ENCODE measurements at places on chromosomes 11 and 22. TPM values are rescaled to one million over a fixed set of nuclear protein-coding genes. Genes with fewer than 3 reads are reported as not detected.

SPI1 gene
- polyA plus RNA-seq, result not detected

SAA2 gene
- polyA plus RNA-seq, result 1.2 TPM

OR51I1 gene
- not detected for polyA plus RNA-seq

P2RY6 gene
- 0.09 TPM for polyA plus RNA-seq

MS4A4A gene
- not detected for polyA plus RNA-seq

GRCh38 chr22:24230911-24231656, 13.8 kb downstream of the GGT5 start:
- DNase-seq, result no peak

- no peak for DNase-seq
Measured at GRCh38 chr22:32760815-32761214, 40.7 kb upstream of the TIMP3 start.

- DNase-seq, result no peak
Measured at GRCh38 chr11:17570034-17570433, 23.0 kb downstream of the OTOG start.

DNA sequence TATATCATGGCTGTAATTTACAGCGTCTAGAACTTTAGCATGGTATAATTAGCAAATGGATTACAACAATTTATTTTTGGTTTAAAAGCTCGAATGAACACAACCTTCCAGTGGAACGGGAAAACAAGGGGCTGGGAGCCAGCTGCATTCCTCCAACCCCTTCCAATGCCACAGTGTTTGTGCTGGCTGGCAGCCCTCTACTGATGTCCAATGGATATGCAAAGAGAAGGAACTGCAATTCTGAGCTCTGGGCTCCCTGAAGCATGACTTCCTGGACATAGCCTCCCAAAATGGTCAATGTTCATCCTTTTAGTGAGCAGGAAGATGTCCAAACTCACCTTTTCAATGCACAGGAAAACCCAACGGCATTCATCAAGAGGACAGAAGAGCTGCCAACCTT, 288.3 kb downstream of the TENM4 start:
- no peak for DNase-seq

DNA sequence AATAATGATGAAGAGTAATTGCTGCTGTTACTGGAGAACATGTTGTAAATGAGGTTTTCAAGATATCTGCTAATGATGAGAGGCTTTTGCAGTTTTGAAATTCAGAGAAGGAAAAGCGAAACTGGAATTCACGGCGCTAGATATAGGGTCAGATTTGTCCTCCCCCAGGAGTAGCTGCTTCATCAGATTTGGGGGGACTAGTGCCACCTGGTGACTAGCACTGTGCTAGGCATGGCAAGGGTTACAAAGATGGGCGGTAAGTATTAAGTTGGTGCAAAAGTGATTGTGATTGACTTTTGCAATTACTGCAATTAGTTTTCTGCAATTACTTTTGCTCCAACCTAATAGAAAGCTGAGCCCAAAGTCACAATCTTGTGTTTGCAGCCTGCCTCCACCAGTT, 879.9 kb upstream of the TENM4 start:
- DNase-seq, result no peak

DNA sequence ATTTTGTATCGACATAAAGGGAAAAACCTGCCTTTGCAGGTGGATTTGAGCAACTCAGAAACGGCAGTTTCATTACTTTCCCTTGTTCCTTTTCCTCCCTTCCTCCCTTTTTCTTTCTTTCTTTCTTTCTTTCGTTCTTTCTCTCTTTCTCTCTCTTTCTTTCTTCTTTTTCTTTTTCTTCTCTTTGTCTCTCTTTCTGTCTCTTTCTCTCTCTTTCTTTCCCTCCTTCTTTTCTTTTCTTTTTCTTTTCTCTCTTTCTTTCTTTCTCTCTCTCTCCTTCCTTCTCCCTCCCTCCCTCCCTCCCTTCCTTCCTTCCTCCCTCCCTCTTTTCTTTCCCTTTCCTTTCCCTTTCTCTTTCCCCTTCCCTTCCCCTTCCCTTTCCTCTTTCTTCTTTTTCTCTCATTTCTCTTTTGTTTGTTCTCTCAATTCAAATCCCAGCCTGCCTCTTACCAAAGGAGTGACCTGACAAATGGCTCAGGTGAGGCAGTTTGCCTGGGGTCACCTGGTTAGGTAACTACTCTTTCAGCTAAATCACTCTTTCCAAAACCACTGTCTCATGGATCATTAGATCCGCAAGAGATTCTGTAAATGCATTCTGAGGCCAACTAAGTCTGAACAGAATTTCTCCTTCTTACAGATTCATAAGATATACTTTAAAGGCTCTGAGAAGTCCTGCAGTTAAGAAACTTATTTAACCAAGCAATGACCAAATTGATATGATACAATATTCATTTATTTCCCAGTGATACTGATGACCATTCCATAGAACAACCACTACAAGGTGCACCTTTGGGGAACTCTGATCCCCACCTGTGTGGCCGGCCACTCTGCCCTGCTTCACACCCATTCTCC, 75.3 kb downstream of the MYO18B start:
- DNase-seq, result no peak

Data from keratinocyte (primary cell).